ENCODE measurements at places on chromosomes 1 and 21.

DNA sequence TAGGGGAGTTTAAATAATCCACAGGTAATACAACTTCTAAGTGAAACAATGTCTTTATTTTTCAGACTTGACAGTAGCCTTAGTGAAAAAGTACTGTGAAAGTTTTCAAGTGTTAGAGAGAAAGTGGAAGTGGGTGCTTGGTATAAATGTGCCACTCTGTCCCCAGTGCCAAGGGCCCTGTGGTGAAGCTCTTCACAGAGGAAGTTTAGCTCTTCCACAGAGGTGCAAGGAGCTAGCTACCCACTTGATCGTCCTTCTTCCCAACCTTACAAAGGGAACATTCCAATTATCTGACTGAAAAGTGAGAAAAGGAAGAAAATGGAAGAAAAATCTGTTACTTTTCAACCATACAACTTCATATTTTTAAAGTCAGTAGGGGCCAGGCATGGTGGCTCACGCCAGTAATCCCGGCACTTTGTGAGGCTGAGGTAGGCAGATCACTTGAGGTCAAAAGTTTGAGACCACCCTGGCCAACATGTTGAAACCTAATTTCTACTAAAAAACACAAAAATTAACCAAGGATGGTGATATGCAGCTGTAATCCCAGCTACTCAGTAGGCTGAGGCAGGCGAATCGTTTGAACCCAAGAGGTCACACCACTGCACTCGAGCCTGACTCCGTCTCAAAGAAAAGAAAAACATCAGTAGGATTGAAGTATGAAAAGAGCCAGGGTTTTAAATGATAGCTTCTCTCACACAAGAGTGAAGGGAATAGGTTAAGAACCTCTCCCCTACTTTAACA lies 41.0 kb upstream of the PTPRC start:
- DNase-seq, result no peak

DNA sequence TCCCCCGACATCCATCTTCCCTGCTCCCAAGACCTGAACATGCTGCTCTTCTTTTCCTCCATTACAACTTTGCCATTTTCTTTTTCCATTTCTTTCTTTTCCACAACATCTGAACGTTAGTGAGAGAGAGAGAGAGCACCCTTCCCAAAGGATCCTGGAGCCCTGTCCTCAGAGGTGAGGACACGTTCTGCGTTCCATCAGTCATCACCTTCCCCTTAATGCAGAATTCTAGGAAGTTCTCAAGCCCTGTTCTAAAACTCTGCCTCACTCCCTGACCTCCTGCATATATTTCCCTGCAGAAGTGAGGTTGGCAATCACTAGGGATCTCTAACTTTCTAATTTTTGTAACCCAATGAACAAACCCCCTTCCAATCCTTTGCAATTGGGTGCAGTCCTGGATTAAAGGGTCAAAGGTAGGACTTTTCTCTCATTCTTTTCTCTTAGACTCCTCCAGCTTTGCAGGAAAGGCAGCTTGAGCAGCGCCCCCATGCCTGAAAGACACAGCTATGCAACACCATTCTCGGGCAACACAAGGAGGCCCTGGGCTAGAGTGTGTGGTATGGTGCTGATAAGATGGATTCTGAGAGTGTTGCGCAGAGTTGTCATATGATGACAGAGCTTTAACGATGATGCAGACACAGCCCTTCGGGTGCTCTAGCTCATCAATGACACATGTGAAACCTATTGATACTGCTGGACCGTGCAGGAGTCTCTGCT lies 59.2 kb upstream of the TNR start:
- DNase-seq, result no peak

- DNase-seq, result no peak
These were observed 44.8 kb downstream of the RIMS3 start for GRCh38 chr1:40620586-40621210.

DNA sequence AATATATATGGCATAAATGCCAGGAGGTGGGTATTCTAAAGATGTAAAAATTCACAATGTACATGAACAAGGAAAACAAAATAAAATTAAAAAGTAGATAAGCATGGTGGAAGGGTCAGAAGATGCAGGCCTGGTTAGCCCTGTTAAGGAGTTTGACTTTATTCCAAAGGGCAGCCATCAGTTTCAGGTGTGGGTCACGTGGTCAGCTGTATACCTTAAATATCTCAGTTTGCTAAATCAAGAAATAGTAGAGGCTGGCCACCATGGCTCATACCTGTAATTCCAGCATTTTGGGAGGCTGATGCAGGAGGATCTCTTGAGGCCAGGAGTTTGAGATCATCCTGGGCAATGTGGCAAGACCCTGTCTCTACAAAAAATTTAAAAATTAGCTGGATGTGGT lies 8.5 kb upstream of the PINK1 start:
- DNase-seq, result no peak

DNA sequence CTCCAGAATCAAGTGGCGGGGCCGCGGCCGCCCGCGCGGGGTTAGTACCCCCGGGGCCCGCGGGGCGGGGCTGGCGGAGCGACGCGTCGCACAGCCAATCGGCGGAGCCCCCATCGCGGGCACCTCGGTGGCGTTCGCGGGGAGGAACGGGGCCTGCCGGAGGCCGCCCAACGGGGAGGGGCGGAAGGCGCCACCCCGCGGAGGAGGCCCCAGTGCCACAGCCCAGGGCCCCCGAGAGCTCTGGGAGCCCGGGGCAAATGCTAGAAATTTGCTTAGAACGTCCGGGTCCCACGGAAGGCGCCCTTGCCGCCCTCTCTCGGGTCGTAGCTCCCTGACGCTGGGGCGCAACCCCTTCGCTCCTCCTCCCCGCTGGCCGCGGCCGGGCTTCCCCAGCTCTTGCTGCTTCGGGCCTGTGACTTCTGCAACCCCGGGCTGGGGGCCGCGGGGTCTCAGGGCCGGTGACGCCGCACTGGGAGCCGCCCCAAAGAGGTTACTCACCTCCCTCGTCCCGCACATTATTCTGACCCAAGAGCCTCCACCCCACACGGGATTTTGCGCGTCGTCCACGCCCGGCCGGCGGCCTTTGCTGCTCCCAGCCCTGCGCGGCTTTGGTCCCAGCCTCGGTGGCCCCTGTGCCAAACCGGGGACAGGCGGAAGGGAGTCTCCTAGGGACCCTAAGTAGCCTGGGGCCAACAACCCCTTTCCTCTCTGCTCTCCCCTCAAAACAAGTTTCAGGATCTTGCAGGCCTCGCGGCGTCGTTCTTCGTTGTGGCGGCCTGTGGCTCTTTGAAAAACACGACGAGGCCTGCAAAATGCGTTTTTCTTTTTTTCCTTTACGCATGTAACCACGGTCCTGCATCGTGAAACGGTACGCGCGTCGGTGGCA lies at the start of gene RUNX3:
Gene RUNX3, minus strand, starts transcription at position 17 of the 886 bp plus-strand sequence. CDS start 408 bp downstream, outside the sequence.
- no peak for DNase-seq

DNA sequence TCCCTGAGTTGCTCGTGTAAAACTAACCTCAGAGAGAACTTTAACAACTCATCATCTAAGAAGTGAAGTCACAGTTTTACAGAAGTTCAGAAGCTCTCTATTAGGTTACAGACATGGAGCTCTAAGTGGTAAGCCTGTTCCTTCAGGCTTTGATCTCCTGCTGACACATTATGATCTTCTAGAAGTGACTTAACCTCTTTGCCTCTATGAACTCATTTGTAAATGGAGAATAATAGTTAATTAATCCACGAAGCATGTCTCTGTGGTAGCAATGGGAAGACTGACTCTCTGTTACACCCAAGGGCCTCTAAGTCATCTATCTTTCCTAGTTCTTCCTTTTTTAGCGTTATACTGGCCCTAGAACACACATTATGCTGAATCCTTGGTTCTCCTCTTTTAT lies 157.9 kb upstream of the NRIP1 start:
- no peak for DNase-seq

DNA sequence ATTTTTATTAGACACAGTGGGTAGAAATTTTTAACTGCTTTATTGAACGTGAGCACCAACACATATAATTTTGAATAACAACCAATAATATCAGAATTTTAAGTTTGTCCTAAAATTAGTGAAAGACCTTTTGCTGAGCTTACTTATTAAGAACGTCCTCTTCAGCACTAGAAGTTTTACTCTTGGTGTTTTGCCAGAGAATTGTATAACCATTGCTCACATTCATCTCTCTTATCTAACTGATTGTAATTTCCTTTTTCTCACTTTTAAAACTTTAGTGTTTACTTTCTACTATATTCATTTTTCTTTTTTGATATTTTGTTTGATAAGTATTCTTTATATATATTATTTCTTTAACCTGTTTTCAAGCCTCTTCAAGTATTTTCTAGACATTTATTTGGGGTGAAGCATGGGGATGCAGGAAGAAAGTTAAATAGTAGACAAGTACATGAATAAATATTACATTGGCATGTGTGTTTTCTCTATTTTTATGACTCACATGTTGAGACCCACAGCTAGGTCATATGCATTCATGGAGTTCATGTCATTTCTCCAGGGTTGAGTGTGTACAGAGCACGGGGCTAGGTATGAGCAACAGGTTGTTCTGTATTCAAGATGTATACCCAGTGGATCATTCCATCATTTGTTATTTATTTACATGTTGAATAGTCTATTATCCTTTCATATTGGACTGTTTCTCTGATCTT lies 90.6 kb downstream of the ATP6V1G3 start:
- DNase-seq, result no peak

DNA sequence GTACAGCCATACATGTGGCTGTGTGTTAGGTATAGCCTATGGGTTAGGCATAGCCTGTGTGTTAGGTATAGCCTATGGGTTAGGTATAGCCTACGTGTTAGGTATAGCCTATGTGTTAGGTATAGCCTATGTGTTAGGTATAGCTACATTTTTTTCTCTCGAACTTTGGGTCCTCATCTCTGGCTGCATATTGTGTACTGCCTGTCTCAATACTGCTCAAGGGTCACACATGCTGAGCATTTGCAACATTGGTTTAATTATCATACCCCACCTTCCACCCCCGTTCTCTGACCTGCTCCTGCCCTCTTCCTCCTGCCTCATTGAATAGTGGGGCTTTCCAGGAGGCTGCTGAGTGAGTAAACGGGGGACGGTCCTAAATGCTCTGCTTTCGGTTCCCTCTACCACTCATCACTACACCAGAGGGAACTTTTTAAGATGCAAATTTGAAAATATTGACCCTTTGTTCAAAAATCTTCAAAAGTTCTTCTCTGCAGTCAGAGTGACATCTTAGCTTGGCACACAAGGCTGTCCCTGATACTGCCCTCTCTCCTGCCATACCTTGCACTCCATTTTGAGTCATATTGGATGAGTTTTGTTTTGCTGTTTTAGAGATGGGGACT lies 17.8 kb downstream of the OR2B11 start:
- no peak for DNase-seq

- no peak for DNase-seq
These were observed 31.9 kb downstream of the PDC start for GRCh38 chr1:186429017-186429416.

DNA sequence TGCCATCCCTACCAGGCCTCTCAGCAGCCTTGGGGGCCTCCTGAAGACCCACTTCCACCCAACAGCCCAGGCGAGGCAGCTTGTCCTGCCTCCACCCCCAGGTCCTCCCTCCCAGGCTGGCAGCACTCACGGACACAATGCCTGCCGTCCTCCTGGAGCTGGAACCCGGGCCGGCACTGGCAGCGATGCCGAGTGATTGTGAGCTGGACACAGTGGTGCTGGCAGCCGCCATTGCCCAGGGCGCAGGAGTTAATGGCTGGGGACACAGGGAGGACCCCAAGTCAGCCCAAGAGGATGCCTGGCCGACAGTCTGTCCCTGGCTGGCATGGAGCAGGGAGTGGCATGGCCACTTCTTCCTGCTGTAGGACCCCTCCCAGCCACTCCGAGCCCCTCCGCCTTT lies 60.8 kb downstream of the ARHGEF16 start:
- no peak for DNase-seq

- no peak for DNase-seq
These were observed 53.8 kb downstream of the ABCA4 start for GRCh38 chr1:94067196-94067595.

DNA sequence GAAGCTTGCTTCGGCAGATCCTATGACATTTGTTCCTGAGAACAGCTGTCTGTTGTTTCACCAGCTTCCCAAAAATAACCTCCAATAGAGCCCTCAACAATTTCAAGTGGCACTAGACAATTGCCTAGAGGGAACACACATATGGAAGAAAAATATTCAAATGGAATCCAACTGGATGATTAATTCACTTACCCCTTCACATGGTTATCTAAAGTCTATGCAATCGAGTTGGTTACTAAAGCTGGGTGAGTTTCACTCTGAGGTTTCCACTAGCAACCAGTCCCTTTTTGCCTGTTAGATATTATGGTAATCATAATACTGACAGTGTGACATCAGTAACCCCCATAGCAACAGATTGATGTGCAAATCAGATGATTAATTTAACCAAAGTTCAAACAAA lies at the start of gene LEMD1:
Gene LEMD1, minus strand, starts transcription at position 259 of the 400 bp plus-strand sequence. CDS start 1,520 bp downstream, outside the sequence.
- no peak for DNase-seq

- DNase-seq, result no peak
These were observed 61.7 kb downstream of the MDM4 start for GRCh38 chr1:204577794-204578478.

DNA sequence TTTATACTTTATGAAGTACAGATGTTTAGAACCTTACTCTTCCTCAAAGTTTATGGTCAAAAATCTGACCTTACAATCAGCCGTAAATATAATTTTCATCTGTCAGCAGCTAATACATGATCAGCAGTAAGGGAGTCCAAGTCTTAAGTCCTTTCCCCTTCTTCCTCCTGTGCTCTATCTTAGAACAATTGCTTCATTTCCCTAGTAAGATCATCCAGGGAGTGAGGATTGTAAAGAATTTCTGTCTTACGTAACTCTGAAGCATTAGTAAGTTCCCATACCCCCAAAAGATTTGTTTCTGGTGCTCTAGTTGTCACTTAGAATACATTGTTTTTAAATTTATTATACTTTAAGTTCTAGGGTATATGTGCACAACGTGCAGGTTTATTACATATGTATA lies 2.1 kb downstream of the SETDB1 start:
- DNase-seq, result no peak

- no peak for DNase-seq
These were observed 92.8 kb downstream of the PDE9A start for GRCh38 chr21:42746240-42746592.

DNA sequence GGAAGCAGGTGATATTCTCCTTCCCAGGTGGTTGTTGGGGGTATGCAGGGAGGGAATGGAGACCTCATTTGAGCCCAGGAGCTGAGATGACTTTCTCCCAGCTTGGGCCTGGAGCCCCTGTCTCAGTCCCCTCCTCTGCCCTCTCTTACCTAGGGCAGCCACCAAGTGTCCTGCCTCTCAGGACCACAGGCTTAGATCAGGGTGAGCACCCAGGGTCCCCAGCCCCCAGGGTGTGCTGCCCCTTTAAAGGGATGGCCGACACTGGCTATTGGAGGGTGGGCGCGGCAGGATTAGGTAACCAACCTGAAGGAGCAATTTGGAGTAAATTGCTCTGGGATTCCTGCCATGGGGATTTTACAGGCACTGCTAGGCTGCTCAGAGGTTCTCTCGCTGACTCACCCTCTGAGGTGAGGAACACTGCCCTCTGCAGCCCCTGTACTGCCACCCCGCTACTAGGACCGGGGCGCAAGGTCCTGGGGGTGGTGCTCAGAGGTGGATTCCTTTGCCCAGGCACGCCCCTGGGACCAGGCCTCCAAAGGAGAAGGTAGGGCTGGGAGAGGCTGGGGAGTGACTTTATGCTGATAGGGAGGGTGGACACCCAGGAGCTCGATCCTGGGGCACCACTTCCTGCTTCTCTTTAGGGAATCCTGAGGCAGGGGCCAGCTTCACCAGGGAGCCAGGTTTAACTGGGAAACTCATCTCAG lies 1.5 kb downstream of the RPS6KA1 start:
- peak; percentile 68 for DNase-seq

- no peak for DNase-seq
These were observed 33.9 kb upstream of the GPR25 start for GRCh38 chr1:200838676-200839445.

All from 8988T (cell line).